Stomach (tissue), 19 donors: ENCODE measurements at places on chromosomes 3 and 15. TPM values are rescaled to one million over a fixed set of nuclear protein-coding genes. Genes with fewer than 3 reads are reported as not detected.

GRCh38 chr3:182795389-182795782 is 2.1 kb downstream of the ATP11B start:
- no peak for DNase-seq

GRCh38 chr15:83746231-83746630 is 92.3 kb downstream of the ADAMTSL3 start:
- DNase-seq = no peak

Gene ZNF609
- 30.9 TPM for total RNA-seq

Gene TLR9
- not detected for total RNA-seq

Gene ACAD9
- total RNA-seq = 22.2 TPM

Gene ANKRD63
- not detected for total RNA-seq

Gene FAM43A
- total RNA-seq = 2.0 TPM

Gene KPNA1
- total RNA-seq = 52.5 TPM
